Cerebellar cortex (tissue), 1 donor: ENCODE measurements at places on chromosomes 16 and 17.

DNA sequence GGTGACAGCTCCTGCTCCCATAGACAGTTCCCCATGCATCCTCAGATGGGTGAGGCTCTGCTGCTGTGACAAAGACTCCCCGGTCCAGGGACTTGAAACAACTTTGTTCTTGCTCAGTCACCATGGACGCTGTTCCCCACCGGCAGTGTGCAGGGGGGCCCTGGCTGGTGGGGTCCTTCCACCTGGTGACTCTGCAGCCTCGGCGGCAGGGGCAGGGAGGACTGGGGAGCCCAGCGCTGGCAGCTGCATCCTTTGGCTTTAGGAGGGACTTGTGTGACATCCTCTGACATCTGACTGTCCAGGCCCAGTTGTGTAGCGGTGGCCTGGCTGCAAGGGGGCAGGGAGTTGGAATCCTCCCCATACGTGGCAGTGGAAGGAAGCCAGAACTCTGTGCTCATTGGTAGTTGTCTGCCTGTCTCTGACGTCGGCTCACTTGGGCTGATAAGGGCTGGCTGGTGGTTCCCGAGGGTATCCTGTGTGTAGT is 107.3 kb downstream of the CMIP start:
- DNase-seq = no peak

GRCh38 chr16:2148714-2149629 is 547 bp downstream of the RAB26 start:
- DNase-seq = peak; percentile 56

DNA sequence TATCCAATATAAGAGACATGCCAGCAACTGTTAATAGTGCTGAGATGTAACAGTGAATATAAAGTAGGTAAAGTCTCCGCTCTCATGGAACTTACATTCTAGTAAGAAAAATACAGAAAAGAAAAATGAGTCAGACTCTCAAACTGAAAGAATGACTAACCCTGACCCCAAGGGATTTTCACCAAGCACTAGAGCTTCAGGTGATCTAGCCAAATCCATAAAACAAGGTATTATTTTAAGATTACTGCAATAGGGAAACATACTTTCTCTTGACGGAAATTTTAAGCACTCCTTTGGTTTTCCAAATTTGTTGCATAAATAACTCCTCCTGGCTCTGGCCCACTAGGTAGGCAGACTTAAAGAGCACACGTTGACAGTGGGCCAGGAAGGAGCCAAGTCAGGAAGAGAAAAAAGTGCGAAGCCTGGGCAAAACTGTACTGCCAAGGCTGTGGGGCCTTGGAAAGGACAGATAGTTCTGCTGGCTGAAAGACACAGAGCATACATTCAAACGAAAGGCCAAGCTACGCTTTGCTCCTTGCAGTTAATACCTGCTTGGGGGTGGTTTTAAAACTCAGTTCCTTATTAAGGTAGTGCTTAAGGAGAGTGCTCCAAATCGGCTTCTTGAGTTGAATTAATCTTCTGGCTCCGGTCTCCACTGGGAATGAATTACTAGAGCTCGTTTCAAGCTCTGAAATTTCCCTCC is 1.4 kb downstream of the GOT2 start:
- DNase-seq = no peak

DNA sequence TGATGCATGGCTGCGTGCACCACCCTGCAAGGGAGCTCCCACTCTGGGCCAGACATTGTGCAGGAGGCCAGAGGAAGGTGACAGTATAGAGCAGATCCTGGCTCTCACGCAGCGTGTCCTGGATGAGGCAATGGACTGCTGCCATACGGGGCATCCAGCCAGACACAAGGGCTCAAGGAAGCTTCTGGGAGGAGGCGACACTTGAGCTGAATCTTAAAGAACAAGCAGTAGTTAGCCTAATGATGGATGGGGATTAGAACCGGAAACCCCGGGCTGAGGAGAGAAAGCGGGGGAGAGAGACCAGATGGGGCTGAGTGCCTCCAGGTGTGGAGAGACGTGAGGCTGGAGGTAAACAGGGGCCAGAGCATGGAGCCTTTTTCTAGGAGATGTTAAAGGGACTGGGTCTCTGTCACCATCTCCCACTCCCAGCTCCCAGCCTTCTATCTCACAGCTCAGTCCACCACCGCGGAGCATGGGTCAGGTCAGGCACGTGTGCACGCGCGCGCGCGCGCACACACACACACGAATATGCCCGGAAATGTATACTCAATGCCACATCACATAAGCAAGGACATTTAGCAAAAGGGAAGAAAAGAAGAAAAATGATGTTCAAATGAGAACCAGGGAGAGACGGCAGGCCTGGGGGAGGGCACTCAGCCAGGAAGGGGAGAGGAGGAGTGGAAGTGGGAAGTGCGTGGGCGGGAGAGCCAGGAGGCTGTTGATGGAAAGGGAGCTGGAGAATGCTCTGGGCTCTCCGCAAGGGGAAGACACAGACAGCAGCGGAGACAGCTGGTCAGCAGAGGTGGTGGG is 46.3 kb downstream of the CCDC42 start:
- DNase-seq = peak; percentile 58

DNA sequence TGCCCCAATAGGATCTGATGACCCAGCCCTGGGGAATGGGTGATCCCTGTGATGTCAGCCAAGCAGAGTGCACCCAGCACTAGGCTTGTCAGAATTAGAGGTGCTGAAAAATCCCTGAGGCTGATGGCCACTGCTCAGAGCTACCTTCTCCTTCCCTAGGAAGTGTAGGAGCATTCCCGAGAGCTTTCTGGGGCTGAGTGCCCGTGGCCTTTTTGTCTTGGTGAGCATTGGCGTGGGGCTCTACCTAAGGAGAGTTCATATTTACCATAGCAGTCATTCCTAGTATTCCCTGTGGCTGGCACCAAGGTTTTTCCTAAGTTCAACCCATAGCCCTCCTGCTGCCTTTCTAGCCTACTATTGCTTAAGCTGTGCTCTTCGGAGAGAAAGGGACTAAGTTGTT is 22.6 kb upstream of the ARHGAP23 start:
- no peak for DNase-seq

GRCh38 chr16:55912022-55912421 is 36.8 kb upstream of the CES5A start:
- peak; percentile 98 for DNase-seq

DNA sequence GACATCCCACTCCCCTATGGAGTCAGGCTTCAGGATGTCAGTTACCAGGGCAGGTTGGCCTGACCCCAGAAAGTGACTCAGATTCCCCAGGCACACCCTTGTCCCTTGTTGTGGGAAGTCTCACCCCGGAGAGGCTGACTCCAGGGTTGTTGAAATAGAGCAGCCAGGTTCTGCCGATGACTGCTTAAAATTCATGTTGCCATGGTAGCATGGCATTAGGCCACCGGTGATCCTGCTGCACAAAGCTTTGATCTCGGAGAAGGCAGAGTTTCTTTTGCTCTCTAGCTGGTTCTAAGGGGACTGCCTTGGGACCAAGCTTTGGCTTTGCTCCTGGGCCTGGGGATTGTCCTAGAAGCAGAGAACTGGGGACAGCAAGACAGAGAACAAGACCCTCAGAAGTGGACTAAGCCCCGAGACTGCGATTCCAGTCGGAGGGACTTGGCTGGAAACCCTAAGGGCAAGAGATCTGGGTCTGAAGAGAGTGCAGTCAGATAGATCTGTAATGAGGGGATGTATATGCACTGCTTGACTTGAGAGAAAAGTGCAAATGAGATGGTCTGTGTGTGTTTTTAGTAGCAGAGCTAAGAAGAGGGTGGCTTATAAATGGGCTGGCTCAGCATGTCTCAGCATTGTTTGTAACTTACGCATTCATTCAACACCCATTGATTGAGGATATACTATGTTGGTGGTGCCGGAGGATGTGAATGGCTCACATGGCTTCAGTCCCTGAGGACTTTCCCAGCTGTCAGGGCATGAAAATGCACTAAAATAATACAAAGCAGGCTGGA is 106.9 kb downstream of the RGS9 start:
- peak; percentile 5 for DNase-seq

- no peak for DNase-seq
Observed at GRCh38 chr16:85552980-85553435, 60.1 kb upstream of the GSE1 start.

DNA sequence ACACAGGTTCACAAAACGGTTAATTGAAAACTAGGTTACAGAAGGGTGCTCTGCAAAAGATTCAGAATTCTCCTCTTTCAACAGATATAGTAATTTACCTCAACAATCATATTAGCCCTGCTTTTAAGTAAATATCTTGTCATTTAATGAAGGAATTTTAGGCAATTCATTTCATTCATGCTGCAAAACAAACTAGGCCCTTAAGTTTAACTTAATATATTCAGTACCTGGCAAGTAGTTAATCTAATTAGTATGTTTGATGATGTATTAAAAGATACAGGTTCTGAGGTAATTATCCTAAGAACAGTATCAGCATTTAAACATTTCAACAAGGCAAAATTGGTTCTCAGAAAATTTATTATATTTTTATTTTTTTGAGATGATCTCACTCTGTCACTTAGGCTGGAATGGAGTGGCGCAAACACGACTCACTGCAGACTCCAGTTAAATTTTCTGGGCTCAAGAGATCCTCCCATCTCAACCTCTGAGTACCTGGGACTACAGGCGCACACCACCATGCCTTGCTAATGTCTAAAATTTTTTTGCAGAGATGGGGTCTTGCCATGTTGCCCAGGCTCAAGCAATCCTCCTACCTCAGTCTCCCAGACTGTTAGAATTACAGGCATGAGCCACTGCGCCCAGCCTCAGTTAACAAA is 44.9 kb downstream of the SMURF2 start:
- no peak for DNase-seq

GRCh38 chr17:6070430-6070912 is 292 bp downstream of the WSCD1 start:
- no peak for DNase-seq

GRCh38 chr17:28682655-28683054 is 20.6 kb downstream of the SUPT6H start:
- DNase-seq = no peak

DNA sequence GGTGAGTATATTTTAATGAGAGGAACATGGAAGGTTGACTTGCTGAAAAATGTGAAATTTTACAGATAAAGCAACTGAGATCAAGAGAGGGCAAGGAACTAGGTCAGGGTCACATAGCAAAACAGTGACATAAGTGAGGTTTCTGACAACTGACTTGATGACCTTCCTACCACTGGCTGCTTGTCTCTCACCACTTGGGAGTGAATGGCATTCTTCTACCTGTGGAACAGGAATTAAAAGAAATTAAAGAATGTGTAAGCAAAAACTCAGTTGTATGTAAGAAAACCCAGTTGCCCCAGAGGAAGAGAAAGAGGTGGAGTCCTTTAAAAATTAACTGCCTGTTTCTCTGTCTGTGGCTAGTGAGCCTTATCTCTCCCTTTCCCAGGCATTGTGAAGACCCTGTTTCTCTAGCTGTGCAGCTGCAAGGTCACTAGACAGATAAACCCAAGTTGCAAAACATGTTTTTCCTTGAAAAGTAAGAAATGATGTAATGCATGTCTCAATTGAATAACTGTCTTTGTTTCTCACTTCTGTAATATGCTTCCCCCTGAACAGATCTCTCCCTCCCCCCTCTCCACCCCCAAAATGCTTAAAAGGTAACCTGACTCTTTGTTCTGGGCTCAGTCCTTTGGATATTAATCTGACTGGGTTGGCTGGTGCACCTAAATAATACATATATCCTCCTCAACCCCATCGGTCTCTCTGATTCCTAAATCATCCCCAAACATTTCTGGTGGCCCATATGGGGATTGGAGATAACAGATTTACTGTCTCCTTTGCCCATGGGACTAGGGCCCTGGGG is 23.4 kb downstream of the ACSM1 start:
- DNase-seq = no peak

DNA sequence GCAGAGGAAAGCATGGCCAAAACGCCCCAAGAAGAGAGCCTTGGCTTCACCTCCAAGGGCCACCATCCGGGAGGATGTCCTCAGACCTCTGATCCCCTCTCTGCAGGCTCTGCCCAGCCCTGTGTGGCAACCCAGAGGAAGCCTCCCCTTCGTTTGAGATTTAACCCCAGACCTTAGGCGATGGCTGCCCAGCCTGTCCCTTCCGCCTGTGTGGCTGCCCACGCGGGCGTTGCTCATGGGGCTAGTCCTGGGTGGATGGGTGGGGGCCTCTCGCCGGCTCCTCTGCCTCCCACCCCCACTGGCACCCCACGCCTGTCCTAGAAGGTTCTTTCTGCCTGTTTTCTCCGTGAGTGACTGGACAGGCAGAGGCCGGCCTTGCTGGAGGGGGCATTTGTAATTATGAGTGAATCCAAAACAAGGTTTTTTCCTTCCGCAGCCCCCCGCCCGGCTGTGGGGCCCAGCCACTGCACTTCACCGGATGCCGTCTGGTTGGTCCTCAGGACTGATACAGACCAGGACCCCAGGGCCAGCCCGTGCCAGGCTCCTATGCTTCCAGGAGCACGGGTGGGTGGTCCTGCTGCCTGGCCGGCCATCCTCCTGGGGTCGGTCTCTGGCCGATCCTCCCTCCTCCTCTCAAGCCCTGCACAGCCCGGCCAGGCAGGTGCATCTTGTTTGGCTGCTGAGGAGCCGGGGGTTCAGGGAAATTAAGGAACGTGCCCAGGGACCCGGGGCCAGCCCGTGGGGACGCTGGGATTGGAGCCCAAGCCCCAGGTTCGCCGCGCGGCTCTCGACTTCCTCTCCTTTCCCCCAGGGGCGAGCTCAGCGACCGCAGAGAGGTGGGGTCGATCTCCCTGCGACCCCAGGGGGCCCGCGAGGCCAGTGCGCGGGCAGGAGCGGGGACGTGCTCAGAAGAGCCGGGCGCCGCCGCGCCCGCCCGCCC is at the start of gene TMEM235:
TMEM235 (plus strand) TSS at position 636 of the 940 bp plus-strand sequence. CDS start 393 bp downstream, outside the sequence.
- no peak for DNase-seq

GRCh38 chr17:65667656-65668055 is 106.2 kb upstream of the AXIN2 start:
- DNase-seq = no peak

DNA sequence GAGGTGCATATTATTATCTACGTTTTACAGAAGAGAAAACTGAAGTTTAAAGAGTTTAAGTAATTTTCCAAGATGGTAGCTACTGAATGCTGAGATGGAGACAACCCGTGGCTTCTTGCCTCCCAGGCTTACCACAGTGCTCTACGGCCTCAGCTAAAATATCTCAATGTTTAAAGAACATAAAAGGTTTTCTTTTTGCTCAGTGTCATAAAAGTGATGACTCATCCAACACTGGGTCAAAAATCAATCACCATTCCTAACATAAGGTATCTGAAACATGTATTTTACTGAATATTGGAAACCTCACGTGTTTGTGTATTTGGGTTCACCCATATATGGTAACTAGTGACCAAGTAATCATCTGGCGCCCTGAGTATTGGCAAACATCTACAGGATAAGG is 18.4 kb downstream of the ABCA9 start:
- no peak for DNase-seq
